Stimulated activated CD4-positive, alpha-beta T cell treated with anti-CD3 and anti-CD28 coated beads, Interleukin-4, amount 100 ng/mL, for 4 hours (primary cell): ENCODE measurements at places on chromosomes 1 and 21.
A peak's percentile ranks its signal among the peaks of the same experiment; 100 is the strongest.

- DNase-seq = no peak
Observed at GRCh38 chr1:154427173-154428139, 22.3 kb downstream of the IL6R start.

DNA sequence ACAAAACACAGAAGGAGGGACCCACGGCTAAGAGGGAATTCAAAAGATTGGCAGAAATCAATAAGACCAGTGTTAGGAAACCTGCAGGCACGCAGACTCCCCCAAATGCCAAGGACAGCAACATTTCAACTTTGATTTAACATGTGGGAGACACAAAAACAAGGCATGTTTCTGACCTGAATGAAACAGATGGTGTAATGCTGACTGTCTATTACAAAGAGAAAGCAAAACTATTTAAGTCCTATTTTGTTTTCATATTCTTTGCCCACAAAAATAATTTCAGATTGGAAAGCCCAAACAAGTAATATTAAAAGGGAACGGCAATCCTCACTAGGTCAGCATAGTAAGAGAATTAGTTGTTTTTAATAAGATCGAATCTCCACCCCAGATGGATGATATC lies 107.9 kb downstream of the S1PR1 start:
- DNase-seq = no peak

DNA sequence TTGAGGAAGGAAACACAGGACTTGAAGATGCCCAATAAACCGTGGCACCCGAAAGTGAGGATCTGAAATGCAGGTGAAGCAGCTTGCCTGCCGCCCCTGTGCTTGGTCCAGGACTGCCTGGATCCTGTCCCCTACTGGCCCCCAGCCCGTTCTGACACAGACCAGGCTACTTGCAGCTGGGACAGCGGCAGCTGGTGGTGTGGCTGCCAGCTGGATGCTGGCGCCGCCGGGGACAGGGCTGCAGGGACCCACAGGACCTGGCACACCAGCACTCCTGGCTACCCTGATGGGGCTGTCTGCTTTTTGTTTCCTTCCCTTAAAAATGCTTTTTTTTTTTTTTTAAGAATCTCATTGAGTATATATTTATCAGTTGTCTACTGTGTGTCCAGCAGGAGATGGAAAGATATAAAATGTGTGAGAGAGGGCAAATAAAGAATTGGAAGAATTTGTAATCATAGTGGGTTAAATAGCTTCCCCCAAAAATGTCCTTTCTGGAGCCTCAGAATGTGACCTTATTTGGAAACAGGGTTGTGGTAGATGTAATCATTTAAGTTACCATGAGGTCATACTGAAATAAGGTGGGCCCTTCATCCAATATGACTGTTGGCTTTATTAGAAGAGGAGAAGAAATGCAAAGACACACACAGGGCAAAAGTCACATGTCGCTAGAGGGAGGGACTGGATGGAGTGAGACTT lies 165.6 kb downstream of the DSCAM start:
- no peak for DNase-seq

DNA sequence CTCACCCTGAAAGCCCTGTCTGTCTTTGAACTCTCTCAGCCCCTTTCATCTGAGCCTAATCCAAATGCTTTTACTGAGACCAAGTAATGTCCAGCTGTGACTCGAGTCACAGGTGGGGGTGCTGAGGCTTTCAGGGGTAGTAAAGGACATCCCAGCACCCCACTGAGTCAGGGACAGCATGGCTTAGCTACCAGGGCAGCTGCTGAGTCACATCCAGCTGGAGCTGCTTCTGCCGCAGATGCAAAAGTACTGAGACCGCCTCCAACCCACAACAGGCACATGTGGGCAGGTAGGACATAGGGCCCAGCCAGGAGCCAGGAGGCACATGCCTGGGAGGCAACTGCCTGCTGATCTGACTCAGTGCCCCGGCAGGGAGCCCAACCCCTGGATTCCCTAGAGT lies 6.7 kb upstream of the VSIG8 start:
- no peak for DNase-seq

GRCh38 chr1:159510229-159510541 lies 25.6 kb downstream of the OR10J5 start:
- DNase-seq = no peak

GRCh38 chr1:62686822-62687221 lies 1.4 kb downstream of the DOCK7 start:
- no peak for DNase-seq

DNA sequence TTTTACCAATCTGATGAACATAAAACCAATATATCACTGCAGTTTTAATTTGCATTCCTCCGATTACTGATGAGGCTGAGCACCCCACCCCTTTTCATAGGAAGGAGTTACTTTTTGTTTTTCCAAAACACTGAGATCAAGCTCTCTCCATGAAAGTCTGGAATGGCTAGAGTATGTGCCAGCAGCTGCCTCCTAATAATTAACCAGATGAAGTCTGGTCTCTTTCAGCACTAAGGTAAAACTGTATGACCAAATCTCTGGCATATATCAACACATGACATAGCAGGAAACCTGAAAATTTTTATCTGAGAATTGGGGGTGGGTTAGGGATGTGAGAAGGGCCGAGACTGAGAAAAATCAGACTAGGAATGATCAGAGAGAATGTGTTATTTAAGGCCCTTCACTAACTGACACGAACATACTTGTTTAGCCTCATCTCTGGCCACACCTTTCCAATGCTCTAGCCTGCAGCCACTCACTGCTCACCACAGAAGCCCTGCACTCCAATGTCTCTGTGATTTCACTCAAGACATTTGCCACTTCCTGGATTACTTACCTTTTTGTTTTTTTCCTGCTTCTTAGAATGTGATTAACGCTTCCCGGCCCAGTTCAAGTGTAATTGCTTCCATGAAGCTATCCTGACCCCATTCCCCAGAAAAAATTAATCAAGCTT lies 34.7 kb downstream of the WASF2 start:
- peak; percentile 10 for DNase-seq

DNA sequence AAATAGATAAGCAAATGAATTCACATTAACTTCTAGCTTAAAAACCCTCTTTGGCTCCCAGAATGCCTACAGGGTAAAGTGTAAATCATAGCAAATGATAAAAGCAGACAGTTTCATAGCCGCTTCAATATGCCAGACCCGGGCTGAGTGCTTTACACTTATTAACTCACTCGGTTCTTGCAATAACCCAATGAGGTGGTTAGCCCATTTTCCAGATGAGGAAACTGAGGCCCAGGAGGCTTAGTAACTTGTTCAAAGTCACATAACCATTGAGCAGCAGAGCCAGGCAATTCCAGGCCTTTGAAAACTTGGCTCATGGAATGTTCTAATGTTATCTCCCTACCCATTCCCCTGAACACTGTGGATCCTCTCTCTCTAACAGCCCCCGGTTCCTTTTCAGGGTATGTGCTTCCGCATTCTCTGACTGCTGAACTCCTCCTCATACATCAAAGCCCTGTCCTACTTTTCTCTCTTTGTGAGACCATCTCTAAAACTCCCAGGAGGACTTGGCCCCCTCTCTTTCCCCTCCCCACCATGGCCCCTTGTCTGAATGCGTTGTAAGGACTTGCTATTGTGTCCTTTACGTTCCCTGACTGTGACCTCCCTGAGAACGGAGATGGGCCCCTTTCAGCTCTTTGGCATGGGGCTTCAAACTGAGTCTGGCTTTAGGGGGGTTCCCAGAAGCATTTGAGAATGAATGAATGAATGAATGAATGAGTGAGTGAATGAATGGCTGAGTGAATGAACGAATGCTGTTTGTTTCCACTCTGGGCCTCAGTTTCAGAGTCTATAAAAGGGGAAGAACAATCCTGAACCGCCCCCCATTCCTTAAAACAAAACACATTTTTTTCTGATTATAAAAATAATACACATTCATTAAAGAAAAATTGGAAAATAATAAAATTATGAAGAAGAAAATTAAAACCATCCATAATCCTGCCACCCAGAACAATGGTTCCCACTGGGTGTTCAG lies 15.6 kb upstream of the RUNX3 start:
- DNase-seq = no peak

DNA sequence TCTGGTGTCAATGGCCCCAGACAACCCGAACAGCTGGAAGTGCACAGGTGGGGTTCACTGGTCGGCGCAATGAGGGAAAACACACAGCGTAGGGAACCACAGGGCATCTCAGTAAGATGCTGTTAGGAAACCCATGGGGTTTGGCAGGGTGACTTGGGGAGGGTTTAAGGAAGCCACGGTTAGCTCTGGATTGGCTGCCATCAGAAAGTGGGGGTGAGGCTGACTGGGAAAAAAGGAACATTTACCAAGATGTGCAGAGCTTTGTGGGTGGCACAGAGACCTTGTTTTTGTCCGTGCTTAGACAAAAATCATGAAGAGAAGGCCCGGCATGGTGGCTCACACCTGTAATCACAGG lies 11.0 kb downstream of the ALDH4A1 start:
- no peak for DNase-seq

DNA sequence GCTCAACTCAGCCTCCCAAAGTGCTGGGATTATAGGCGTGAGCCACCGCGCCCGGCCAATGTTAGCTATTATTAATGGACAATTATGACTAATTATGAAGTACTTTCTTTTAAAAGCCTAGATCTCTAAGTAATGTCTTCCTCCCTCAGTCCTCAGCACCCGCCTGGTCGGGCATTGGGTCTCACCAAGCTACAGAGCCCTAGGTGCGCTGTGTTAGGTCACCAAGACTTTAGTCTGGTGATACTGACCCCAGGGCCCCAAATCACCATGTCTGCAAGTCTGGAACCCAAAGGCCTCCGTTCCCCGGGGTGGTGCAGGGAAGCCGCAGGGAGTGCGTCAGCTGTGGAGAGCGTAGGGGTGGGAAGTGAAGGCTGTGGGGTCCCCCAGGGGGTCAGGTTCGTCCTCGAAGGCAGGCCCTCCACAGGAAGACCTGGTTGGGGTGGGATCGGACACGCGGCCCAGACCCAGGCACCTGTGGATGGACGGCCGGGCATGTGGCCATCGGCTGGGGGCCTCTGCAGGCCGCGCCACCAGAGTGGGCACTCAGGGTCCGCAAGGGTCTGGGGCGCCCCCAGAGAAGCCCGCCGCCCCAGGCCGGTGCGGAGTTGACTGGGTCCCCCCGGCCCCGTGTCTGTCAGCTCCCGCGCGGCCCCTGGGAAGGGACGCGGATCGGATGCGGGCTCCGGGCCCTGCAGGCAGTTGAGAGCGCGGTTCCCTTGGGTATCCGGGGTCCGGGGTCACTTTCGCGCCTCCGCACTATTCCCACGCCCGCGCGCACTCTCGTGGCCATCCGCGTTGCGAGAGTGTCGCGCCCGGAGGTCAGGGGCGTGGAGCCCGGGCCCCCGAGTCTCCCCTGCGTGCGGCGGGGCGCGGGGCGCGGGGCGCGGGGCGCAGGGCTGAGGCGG lies 710 bp upstream of the PDXK start:
- DNase-seq = no peak

DNA sequence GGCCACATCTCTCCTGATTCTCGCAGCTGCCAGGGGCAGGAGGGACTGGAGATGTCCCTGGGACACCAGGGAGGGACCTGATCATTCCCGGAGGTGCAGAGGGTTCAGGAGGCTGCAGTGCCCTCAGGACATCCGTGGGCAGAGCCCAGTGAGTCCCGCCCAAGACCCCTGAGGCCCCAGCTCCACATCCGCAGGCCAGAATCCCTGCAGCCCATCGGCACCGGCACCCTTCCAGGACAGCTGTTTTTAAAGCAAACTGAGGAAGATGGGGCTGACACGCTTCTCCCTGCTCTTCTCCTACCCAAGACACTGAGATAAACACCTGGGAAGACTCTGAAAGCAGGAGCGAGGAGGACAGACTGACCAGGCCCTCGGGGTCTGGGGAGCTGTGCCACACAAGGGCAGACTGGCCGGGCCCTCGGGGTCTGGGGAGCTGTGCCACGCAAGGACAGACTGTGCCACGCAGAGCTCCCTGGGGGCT lies 25.5 kb downstream of the SLC19A1 start:
- no peak for DNase-seq

DNA sequence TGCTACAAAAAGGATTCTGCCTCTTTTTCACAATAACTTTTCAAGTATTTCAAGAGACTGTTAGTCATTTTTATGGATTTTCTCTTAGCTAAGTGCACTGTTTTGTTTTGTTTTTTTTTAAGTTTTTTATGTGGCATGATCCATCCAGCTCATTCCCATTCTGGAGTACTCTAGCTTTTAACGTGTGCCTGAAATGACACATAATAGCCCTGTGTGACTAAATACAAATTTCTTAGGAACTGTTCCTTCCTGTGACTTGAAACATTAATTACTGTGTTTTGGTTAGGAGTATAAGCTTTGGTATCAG lies 143.9 kb downstream of the HS2ST1 start:
- DNase-seq = no peak

DNA sequence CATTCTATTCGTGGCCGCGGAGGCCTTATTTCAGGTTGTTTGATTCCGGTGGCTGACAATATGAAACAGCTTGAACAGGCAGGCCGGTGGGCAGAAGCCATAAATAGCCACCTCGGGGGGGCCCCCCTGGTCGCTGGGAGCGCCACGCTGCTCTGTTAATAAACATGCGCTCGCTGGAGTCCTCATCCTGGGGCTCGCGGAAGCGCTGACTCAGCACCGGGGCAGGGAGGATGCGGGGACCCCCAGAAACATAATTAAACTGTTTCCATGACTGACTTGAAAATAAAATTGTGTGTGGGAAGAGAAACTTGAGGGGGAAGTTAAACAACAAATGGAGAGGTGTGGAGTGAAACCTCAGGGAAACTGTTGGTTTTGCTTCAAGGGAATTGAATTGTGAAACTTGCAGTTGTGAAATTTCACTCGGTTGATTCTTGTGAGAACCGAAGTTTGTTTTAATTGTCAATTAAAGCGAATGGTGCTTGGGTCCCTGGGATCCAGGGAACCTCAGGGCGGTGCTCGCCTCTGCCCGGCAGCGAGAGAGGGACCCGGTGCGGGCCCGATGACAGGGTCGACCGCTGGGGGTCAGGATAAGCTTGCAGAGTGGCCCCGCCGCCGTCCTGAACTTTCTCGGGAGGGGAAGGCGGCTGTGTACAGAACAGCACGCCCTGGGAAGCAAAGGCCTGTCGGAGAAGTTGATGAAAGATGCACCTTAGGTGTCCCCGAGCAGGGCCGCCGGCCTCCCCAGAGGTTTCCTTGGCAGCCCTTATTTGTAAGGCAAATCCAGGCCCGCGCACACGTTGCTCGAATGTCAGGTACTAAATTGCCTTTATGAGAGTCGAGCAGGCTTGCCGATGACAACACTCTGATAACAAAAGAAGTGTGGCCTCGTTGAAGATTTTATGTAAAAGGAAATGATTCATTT lies 176.9 kb upstream of the LMO4 start:
- DNase-seq = peak; percentile 32

GRCh38 chr1:225824533-225824941 lies 14.6 kb downstream of the EPHX1 start:
- DNase-seq = no peak

GRCh38 chr1:54816951-54817350 lies 15.8 kb upstream of the TTC22 start:
- DNase-seq = no peak

DNA sequence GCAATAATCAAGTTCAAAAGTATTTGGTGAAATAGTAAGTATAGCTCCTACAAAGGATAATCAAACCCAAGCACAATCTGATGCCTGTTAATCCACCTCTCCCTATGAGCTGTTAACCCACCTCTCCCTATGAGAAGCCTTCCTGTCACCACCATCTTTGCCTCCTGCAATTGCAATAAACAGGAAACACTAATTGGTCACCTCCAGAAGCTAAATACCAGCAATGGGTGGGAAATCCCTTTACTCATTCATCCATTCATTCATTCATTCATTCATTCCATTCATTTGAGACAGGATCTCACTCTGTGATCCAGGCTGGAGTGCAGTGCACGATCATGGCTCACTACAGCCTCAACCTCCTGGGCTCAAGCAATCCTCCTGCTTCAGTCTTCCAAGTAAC lies 132.8 kb downstream of the RERE start:
- DNase-seq = no peak

- no peak for DNase-seq
Observed at GRCh38 chr1:215192306-215192705, 109.8 kb downstream of the KCNK2 start.
